ENCODE measurements at places on chromosomes 13 and 19.

DNA sequence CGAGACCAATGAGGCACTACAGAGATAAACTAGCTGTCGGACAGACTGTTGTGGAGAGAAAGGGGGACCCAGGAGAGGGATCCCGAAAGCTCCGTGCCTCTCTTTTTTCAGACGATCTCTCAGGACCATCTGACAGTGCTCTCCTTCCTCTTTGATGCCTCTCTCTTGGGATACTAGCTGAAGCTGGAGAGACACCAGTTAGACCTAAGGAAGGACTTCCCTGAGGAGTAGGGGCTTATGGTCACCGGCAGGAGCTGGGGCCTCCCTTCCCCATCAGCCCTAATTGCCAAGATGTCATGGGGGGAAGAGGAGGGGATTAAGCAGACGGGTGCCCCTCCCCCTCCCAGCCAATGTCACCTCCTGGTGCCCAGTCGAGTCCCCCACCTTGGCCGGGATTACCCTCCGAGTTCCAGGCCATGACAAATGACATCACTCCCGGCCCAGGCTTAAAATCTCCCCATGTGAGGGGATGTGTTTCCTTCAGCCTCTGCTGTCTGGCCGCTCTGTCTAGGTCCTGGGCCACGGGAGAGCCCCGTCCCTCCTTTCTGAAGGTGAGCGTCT, at the start of gene CRX:
CRX (plus strand) TSS at position 478 of the 561 bp plus-strand sequence. CDS start 12,507 bp downstream, outside the sequence.
- no peak for DNase-seq

DNA sequence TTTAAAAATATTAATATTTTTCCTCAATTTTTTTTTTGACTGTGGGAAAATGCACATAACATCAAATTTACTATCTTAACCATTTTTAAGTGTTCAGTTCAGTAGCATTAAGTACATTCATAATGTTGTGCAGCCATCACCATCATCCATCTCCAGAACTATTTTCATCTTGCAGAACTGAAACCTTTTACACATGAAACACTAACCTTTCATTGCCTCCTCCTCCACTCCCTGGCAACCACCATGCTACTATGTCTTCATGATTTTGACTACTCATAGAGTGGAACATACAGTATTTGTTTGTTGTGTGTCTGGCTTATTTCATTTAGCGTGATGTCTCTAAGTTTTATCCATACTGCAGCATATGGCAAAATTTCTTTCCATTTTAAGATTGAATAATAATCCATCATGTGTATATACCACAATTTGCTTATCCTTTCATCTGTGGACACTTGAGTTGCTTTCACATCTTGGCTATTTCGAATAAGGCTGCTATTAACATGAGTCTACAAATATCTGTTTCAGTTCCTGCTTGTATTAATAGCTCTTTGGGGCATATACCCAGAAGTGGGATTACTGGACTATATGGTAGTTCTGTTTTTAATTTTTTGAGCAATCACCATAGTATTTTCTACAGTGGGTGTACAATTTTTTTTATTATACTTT, 376.4 kb downstream of the MTUS2 start:
- DNase-seq, result no peak

DNA sequence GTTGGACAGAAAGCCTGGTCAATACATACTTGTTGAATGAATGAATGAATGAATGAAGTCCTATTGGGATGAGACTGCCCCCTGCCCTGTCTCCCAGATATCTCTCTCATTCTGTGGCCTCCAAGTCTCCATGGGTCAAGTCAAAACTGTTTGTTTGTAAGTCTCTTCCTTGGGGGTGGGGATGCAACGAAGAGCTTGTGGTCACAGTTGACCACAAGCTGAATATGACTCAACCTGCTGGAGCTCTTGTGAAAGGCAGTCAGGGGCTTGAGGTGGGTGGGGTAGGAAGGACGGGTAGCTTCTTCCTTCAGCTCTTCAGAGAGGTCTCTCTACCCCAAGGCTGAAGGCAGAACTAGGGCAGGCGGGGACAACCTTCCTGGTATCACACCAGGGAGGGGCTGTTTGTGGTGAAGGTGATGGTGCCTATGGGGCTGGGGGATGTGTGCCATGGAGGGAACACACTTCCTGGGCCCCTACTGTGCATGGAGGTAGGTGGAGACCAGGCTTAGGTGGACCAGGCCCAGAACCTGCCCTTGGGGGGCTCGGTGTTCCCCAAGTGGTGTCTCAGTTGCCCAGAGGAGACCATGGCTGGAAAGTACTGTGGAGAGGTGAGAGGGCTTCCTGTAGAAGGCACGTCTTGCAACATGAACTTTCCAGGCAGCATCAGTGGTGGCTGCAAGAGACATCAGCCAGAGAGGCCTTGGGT, 8.0 kb downstream of the MYO1F start:
- DNase-seq, result peak; percentile 60

- no peak for DNase-seq
Measured at GRCh38 chr19:10205636-10206035, 10.9 kb upstream of the DNMT1 start.

DNA sequence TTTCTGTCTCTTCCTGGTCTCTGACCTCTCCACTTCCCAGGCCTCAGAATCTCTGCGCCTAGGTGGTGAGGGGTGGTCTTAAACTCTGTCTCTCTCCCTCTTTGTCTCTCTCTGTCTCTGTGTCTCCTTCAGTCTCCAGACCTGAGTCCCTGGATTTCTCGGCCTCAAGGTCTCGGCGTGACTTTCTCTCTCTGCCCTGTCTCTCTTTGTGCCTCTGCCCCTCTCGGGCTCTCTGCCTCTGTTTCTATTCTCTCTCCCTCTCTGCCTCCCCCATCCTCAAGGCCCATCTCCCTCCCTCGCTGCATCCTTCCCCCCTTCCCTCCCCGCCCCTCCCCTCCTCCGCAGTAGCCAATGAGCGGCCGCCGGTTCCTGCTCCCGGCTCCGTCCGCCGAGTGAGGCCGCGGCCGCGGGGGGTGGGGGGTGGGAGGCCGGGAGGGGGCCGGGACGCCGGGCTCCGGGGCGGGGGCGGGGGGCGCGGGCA, at the start of gene CACNG7:
CACNG7 (plus strand) TSS at position 344 of the 481 bp plus-strand sequence. CDS start 3,554 bp downstream, outside the sequence.
- DNase-seq, result no peak

GRCh38 chr19:41960973-41961372, 1.9 kb upstream of the RABAC1 start:
- no peak for DNase-seq

DNA sequence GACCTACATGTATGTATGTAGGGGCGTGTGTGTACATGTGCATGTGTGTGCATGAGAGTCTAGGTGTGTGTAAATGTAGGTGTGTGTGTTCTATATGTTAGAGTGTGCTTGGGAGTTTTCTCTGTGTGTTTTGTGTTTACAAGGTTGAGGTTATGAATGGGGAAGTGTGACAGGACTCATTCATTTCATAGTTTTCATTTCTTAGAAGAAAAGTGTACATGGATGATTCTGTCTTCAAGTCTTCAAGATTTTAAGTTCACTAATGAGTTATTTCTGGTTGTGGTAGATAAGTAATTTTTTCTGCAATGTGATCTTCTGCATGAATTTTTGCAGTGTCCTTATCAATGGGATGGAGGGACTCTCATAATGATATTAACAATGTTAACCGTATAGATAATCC, 118.2 kb upstream of the SLC10A2 start:
- DNase-seq, result no peak

DNA sequence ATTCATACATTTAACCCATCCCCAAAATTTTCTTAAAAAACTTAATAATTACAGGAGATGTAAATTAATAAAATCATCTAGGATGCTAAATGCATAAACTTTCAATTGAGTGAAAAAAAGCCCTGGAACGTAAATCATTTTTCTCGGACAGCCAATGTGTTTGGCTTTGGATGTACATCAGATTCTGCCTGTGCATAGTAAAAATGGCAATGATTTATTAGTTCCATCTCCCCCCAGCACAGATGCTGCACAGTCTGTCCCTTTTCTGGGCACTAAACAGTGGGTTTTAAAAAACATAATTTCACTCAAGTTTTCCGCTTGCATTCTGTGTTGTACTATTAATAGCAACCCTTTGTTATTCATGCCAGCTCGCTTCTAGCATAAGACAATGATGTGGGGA, 147.7 kb downstream of the TM9SF2 start:
- DNase-seq, result no peak

GRCh38 chr19:2288338-2288817, 6.4 kb upstream of the PEAK3 start:
- no peak for DNase-seq

GRCh38 chr19:33227242-33227650, 1.6 kb upstream of the SLC7A10 start:
- DNase-seq, result no peak

DNA sequence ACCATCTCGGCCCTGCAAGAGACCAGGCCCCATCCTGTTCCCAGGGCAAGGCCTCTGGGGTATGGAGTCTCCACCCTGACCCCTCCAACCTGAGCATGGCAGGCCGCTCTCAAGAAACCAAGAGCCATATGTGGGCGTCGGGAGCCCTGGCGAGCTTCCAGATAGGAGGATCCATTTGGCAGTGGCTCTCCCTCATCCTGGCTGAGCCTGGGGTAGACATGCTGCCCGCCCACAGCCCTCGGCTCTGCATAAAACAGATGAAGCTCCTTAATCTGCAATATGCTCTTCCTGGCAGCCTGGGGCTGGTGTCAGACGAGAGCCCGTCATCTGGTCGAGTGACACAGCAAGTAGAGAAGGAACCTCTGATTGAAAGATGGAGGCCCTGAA, 6.1 kb downstream of the ATP13A1 start:
- no peak for DNase-seq

GRCh38 chr19:41363371-41363752, 587 bp downstream of the B9D2 start:
- no peak for DNase-seq

GRCh38 chr19:19432732-19433131, 27.3 kb downstream of the GATAD2A start:
- DNase-seq, result no peak

- DNase-seq, result peak; percentile 2
Measured at GRCh38 chr19:28883241-28883693, 329.7 kb downstream of the UQCRFS1 start.

DNA sequence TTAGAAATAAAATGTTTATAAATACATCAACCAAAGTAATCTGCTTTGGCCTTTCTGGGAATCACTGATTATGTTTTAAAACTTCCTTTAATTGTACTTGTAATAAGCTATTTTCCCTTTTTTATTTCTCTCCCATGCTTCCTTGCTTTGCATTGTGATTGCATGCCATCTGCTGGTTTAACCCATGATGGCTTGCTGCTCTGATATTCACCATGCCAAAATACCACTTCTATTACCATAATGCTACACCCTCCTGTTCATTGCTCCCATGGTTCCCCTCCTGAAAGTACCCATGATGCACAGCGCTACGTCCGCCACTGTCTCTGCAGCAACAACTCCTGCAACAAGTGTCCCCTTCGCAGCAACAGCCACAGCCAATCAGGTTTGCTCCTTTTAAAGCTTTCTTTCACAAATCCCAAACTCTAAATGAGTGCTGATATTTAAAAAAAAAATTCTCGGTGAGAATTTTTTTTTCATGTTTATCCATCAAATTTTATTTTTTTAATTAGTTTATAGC, 67.7 kb upstream of the RAP2A start:
- no peak for DNase-seq

GRCh38 chr13:73740666-73741065, 393.5 kb downstream of the KLF12 start:
- no peak for DNase-seq

DNA sequence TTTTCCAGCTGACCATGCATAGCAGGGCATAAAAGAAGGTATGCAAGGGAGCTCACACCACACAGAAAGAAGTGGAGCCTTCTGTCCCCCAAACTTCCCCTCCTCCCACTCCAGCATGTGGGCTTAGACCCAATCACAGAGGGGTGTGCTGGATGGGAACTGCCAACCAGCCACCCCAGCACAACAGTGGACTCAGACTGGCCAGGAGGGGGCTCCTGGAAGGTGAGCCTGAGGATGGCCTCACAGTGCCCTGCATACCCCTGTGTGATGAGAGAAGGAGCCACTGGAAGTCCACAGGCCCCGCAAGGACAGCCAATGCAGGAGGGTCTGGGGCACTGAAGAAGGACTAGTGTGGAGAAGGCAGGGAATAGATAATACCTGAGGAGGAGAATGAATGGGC, 106.9 kb upstream of the SERP2 start:
- no peak for DNase-seq

- DNase-seq, result no peak
Measured at GRCh38 chr19:11399667-11400066, 15.6 kb upstream of the EPOR start.

DNA sequence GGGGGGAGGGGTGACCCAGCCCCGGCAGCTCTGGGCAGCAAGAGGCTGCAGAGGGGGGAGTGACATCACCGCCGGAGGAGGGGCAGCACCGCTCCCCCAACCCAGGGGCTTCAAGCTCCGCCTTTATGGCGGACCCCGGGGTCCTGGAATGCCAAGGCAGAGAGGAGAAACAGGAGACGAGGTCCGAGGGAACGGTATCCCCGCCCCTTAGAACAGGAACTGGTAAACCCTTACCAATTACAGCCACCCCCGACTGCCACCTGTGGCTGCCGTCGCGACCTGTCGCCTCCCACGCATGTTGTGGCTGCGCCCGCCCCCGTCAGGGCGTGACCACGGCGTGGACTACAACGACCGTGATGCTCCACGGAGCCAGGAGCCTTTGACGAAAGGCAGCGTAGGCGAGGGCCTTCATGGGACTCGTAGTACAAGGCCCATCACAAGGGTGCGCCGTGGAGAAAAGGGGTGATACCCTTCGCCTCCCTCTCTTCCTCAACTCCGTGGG, 4.1 kb upstream of the KCNC3 start:
- DNase-seq, result peak; percentile 91

DNA sequence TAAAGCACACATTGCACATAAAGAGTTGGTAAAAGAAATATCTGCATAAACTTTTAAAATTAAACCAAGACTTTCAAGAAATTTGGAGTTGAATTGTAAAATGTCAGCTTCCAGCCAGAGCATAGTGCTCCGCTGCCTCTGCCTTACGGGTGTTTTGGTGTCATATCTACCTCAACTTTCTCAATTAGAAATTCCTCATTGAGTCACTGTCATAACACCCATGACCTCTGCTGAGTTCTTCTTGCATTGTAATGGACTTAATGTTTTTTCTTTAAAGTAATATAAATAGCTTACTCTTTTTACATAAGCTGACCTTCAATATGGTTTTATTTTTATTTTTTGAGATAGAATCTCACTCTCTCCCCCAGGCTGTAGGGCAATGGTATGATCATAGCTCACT, 551.0 kb upstream of the NBEA start:
- DNase-seq, result peak; percentile 11
